ENCODE measurements at places on chromosomes 2 and 18. TPM values are rescaled to one million over a fixed set of nuclear protein-coding genes. Genes with fewer than 3 reads are reported as not detected.

Gene RESP18
- not detected for total RNA-seq

GRCh38 chr2:199433204-199433832, 24.4 kb downstream of the SATB2 start:
- no peak for DNase-seq

DNA sequence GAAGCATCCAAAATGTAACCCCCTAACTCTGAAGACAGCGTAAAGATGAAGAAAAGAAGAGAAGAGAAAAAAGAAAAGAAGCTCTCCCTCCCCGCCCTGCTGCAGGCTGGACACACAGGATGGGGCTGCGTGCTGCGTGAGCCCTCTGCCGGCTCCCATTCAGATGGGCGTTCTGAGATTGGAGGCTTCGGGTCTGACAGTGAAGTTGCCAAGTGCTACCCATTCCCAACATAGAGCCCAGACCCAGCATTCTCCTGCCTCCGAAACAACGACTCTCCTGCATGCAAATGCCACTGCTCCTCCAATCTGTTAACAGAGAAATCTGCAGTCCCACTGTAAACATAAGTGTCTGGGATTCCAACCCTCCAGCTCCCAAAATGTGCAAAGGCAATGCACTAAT, 234.9 kb downstream of the BCL11A start:
- no peak for DNase-seq

GRCh38 chr18:25136416-25137196, 215.4 kb downstream of the ZNF521 start:
- no peak for DNase-seq

- DNase-seq = no peak
These were observed 7.1 kb downstream of the THAP4 start for GRCh38 chr2:241629762-241630435.

DNA sequence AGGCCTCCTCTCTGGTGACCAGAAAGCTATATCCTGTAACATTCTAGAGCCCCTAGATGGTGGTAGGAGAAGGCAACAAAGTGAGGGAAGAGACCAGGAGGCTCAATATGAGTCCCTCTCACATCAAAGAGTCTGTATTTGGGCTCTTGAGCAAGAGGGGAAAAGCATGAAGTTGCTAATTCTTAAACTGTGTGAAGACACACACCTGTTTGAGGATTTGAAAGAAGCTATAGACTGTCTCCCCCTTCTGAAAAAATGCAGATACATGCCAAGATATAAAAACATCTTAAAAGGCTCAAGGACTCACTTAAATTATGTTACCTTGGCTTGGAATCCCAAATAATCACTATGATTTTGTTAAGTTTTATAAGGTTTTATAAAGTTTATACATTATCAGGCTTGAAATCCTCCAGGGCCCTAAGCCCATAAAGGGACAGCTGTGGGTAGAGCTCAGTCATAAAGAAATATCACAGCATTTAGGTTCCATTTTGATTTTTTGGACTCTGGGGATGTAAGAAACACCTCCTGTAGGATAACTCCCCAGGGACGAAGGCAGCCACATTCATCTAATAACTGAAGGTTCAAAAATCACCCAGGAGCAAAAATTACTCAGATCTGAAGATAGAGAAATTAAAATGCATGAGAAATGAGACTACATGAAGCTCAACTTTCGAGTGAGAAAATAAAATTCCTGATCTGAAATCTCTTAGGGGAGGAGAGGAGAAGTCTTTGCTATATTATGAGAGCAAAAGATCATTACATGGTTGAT, 136.1 kb upstream of the LGALSL start:
- no peak for DNase-seq

GRCh38 chr18:24051031-24051947, 36.7 kb downstream of the TTC39C start:
- DNase-seq = no peak

DNA sequence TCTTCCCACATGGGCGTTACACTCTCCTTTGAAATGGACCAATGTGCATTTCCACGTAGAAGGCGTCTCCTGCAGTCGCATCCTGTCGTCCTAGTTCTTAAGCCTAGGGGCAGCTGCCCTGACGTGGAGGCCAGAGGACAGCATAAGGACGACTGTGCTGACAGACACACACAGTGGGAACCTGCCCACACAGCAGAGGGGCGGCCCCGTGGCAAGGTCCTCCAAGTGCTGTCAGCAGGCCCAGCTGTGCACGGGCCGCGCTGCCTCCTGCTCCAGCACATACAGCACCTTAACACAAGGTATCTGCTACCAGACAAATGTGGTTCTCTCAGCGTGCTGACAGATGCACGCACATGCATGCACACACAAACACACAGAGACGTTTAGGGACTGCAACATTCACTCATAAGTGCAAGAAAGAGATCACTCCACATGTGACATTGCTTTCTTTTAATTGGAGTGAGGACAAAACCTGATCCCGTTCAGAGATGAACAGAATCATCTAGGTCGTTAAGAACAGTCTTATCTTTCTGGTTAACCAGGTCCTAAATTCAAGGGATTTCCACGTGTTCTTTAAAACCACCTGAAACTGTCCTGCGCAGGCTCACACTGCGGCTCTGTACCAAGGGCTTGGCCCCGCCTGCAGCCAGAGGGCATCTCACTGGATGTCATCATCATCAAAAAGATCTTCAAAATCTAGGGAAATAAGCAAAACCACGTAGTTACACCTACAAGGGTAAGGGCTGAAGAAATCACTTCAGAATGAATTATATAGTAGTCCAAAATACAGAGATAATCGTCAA, 5.5 kb downstream of the COPS9 start:
- no peak for DNase-seq

DNA sequence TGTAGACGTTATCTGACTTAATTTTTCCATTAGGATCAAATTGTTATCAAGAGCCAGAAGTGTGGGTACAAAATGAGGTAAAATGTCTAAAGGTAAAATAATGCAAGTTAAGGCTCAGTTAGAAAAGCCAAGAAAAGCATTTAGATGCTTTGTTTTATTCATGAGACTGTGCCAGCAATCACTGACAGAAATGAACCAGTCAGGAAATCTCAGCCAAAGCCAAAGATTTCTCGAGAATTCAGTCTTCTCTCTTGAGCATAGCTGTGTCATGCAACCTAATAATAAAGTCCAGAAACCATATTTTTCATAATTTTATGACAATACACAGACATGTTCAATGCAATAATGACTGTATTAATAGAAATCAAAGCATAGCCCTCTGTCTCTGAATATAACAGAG, 43.5 kb upstream of the ZNF397 start:
- DNase-seq = no peak

DNA sequence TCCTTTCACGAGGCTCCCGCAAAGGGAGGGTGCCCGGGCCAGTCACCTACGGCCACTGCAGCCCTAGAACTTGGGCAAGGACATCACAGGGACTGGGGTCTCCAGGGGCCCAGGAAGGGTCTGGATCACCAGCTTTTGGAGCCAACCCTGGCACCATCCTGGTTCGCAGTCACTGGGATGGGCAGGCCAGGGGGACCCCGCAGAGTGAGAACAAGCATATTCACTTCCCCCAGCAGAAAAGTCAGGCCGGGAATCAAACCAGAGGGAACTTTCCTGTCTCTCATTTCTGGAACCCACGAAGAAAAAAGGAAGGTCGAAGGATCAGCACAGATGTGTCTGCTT, 15.4 kb downstream of the SMAD7 start:
- no peak for DNase-seq

DNA sequence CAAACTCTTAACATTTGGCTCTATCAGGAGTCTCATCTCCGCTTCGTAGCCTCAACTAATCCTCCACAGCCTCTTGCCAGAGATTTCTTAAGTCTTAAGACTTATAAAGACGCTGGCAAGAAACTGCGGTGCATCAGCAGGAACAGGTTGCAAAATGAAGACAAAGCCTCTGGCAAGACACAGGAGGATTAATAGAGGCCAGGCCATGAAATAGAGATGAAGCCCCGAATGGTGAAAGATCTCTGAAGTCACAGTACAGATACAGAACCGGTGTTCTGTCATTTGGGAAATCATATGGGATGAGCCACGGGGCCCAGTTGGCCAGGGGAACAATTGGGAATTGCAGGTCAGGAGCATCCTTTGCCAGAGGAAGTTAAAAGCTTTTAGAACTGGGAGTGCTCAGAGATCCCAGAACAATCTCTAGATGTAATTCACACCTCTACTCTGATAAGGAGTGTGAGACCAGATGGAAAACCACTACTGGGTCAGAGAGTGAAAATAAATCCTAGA, 190.9 kb upstream of the FOSL2 start:
- no peak for DNase-seq

GRCh38 chr2:26692279-26692896, at the start of gene KCNK3:
Gene KCNK3 (plus strand): TSS chr2:26692722. CDS start chr2:26692876, 154 bp downstream.
- peak; percentile 50 for DNase-seq

DNA sequence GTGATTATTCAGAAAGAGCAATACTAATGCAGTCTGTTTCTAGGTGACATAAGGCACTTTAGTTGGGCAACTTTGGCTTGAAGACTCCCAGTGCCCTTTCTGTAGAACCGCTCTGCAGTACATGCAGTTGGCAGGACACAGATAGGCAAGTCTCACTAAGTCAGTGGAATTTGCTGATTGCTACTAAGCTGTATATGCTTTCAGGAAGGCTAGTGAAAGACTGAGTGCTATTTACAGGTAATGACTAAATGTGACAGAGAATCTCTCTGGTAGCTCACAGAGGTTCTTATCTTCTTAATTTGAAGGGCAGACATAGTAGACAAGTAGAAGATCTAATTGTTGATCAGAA, 243.0 kb downstream of the WDPCP start:
- DNase-seq = no peak
